Panc1 (cell line): ENCODE measurements at places on chromosomes 5 and 9.

- DNase-seq, result no peak
Observed at GRCh38 chr5:133952729-133953567, 15.5 kb downstream of the C5orf15 start.

GRCh38 chr9:129185991-129186390 lies 7.9 kb upstream of the IER5L start:
- DNase-seq, result no peak

GRCh38 chr5:84378961-84379360 lies 5.7 kb downstream of the EDIL3 start:
- no peak for DNase-seq

DNA sequence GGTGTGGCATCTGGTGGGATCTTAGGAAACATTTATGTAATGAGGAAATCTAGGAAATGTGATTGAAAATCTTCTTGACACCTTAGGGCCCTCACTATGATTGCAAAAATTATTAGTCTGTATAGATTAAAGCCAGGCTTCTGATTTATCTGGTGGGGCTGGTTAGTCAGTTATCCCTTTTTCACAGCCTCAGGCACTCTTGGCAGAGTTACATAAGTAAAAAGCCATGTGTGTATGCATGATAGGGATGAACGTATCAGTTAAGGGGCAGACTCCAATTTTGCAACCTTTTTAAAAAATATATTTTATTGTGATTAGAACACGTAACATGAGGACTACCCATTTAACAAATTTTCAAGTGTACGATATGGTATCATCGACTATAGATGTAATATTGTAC lies 30.6 kb upstream of the RAB14 start:
- no peak for DNase-seq

DNA sequence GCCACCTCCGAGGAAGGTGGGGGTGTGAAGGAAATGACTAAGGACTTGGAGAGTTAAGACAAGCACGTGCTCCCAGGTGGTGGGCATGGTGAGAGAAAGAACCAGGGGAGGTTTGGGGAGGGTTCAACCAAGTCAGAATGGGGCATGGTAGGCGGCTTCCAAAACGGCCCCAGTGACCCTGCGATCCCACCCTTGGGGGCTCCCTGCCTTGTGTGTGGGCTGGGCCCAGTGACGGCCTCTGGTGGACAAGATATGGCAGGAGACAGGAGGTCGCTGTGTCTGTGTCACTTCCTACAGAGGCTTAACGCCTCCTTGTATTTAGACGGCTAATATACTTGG lies 51.3 kb upstream of the IRX4 start:
- no peak for DNase-seq

DNA sequence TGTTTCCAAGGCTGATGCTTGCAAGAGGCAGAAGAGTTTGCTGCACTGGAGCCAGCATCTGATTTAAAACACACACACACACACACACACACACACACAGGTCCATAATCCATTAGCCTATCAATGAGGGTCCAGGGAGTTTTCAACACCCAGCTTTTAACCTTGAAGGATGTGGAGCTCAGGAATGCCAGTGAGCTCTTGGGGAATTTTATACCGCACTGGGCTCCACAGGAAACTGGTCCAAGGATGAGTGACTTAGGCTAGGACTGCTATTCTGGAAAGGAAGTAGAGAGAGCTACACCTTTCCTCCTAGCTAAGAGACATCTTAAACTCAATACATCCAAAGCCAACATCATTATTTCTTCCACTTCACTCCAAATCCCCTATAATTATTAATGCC lies 942 bp upstream of the NRG2 start:
- no peak for DNase-seq
